Fibroblast of lung (primary cell): ENCODE measurements at places on chromosomes 7 and 10. TPM values are rescaled to one million over a fixed set of nuclear protein-coding genes. Genes with fewer than 3 reads are reported as not detected.

MMP21 gene
- 0.05 TPM in 1 of 2 replicates, not detected in the other for polyA plus RNA-seq

SCIN gene
- polyA plus RNA-seq: 0.02 and 0.08 TPM in 2 replicates

GRK5 gene
- 26.9 and 90.3 TPM in 2 replicates for polyA plus RNA-seq

DNA sequence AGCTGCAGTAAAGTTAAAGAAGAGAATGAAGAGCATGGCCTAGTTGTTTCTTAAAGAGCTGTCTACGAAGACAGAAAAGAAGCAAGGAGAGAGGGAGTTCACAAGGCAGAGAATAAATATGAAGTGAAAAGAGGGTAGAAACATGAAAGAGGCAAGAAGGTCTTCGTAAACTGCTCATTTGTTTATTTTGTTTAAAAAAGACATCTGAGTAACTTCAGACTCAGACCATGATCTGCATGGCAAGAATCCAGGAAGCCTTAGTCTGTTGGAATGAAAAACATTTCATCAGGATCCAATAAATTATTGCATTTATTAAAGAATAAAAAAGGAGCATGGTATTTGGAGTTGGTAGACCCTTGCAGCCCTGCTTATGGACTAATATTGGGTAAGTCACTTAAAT is 151.1 kb downstream of the SEM1 start:
- H3K4me3 ChIP-seq: no peak overlapping the region
- no peaks in the 10 kb centered on the region for H3K36me3 ChIP-seq
- no peaks in the 10 kb centered on the region for H3K4me1 ChIP-seq

GBX1 gene
- not detected in 2 replicates for polyA plus RNA-seq

DNA sequence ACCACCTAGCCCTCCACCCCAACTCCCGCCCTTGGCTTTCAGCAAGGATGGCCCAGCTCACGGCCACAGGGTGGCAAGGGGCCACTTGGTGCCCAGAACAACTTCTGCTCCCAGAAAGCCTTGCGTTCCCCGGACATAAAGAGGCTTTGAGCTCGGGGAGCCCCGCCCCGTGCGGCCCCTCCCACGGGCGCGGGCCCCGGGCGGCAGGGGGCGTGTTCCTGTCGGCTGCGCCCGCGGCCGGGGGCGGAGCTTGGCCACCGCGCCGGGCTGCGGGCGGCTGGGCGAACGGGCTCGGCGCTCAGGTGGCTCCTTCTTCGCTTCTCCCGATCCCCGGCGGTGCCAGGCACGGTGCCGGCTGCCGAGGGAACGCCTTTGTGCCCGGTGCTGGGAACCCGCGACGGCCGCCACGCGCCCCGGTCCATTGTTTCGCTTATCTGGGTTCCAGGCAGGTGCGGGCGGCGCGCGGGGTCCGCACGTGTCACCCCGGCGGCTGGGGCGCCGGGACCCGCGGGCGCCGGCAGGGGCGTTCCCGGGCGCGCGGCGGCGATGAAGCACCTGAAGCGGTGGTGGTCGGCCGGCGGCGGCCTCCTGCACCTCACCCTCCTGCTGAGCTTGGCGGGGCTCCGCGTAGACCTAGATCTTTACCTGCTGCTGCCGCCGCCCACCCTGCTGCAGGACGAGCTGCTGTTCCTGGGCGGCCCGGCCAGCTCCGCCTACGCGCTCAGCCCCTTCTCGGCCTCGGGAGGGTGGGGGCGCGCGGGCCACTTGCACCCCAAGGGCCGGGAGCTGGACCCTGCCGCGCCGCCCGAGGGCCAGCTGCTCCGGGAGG is at the start of gene NFE2L3:
Gene NFE2L3, plus strand, starts transcription at position 246 of the 829 bp plus-strand sequence. Its CDS starts 301 bp downstream, at position 547.
- H3K4me1 ChIP-seq: peaks cover 7% of the 10 kb centered on the region
- H3K27ac ChIP-seq: no peak within 1 kb of the TSS
- peak within 1 kb of the TSS; percentile 48 for H3K4me3 ChIP-seq
- peak; percentile 64 for DNase-seq
- no peaks in the 10 kb centered on the region for H3K36me3 ChIP-seq

GRCh38 chr7:134365341-134366054 is 48.8 kb upstream of the SLC35B4 start:
- H3K4me1 ChIP-seq: no peaks in the 10 kb centered on the region
- DNase-seq: peak; percentile 60
- no peaks in the 10 kb centered on the region for H3K27me3 ChIP-seq
- H3K27ac ChIP-seq: peak overlapping the region; percentile 30

DNA sequence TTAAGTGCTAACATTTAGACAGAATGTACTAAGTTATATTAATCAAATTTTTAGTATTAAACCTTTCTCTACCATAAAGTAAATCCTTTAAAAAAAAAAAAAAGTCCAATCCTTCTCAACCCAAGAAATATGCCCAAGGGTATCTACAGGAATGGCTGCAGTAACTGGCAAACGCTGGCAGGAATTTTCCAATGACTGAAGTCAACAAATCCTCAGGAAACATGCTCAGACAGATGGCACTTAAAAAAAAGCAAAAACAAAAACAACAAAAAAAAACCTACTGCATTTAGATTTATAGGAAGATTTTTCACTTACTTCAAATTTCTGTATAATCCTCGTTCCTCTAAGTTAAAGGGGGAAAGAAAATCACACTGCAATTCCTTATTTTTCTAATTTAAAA is 666 bp downstream of the SVIL start:
- no peak overlapping the region for H3K27ac ChIP-seq
- H3K4me1 ChIP-seq: peaks cover 15% of the 10 kb centered on the region
- H3K27me3 ChIP-seq: no peaks in the 10 kb centered on the region
- no peak for DNase-seq
- no peak overlapping the region for H3K4me3 ChIP-seq

ZNF467 gene
- polyA plus RNA-seq: 0.15 and 0.89 TPM in 2 replicates

CUTC gene
- polyA plus RNA-seq: 16.7 and 19.4 TPM in 2 replicates

DNA sequence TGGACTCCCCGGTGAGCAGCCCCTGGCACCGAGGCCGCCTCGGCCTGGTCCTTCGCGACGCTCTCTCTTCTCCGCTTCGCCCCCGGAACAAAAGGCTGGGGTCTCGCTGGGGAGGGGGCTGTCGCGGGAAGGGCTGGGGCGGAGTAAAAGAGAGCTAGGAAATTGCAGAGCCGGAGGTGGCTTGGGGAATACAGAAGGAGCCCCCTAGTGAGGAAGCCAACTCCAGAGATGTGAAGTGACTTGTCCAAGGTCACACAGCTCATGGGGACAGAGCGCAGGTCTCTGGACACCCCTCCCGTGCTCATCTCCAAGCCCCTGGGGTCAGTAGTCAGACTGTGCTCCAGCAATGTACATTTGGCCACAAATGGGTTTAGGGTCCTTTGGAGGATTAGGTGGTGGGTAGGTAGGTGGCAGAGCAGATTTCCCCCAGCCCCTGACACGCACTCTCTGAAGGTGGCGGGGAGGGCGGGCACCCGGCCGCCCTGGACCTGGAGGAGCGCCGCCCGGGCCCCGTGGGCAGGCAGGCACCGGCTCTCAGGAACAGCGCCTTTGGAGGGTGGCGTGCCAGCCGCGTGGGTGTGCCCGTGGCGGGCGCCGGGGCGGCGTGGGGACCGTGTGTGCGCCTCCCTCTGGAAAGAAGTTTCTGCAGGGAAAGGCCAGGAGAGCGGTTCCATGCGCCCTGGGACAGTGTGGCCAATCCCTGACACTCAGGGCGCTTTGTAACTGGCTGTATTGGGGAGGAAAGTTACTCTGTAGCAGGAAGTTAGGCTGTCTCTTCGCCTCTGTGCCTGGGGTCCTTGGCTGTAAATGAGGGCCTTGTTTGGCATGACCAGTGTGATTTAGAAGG is 910 bp downstream of the WIPF3 start:
- H3K36me3 ChIP-seq: no peaks in the 10 kb centered on the region
- no peak for DNase-seq
- H3K27ac ChIP-seq: no peak overlapping the region

FFAR4 gene
- not detected in 2 replicates for polyA plus RNA-seq

DNA sequence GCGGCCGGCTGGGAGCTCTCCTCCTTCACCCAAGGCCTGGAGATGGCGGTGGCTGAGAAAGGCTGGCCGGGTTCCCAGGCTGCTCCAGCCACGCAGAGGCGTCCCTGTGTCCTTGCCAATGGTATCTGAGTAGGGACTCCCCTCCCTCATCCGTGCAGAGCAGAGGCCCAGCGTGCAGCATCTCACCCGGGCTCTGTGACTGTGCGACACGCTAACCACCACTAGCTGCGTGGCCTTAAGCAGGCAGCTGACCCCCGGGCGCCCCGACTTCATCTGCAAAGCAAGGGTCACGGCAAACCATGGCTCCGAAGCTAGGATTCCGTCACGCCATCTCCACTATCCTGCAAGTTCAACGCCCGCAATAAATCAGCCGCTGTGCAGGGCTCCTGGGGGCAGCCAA is 47.2 kb upstream of the TNRC18 start:
- no peak overlapping the region for H3K27ac ChIP-seq
- no peak for DNase-seq
- H3K4me1 ChIP-seq: peaks cover 2% of the 10 kb centered on the region
- H3K36me3 ChIP-seq: no peaks in the 10 kb centered on the region
- H3K4me3 ChIP-seq: no peak overlapping the region
- no peaks in the 10 kb centered on the region for H3K27me3 ChIP-seq

GRCh38 chr10:5404208-5405041 is at the start of gene TUBAL3:
TUBAL3 (minus strand) TSS chr10:5404828; CDS start chr10:5404792, 36 bp downstream.
- DNase-seq: no peak
- H3K27ac ChIP-seq: no peak within 1 kb of the TSS
- no peaks in the 10 kb centered on the region for H3K36me3 ChIP-seq
- no peaks in the 10 kb centered on the region for H3K27me3 ChIP-seq
- H3K4me1 ChIP-seq: no peaks in the 10 kb centered on the region

GRCh38 chr7:7718492-7718891 is at the start of gene RPA3:
RPA3 (minus strand) TSS chr7:7718607; CDS start chr7:7640418, 78,189 bp downstream.
- no peak within 1 kb of the TSS for H3K27ac ChIP-seq
- DNase-seq: no peak
- H3K27me3 ChIP-seq: no peaks in the 10 kb centered on the region
- H3K4me1 ChIP-seq: peaks cover 5% of the 10 kb centered on the region
- H3K4me3 ChIP-seq: no peak within 1 kb of the TSS

GRCh38 chr7:149020483-149020882 is 7.8 kb downstream of the PDIA4 start:
- H3K27me3 ChIP-seq: no peaks in the 10 kb centered on the region
- H3K4me3 ChIP-seq: no peak overlapping the region
- H3K4me1 ChIP-seq: no peaks in the 10 kb centered on the region
- H3K27ac ChIP-seq: no peak overlapping the region

LRIT1 gene
- not detected in 2 replicates for polyA plus RNA-seq

- no peak for DNase-seq
- peaks cover 2% of the 10 kb centered on the region for H3K27me3 ChIP-seq
- no peaks in the 10 kb centered on the region for H3K36me3 ChIP-seq
- H3K4me1 ChIP-seq: no peaks in the 10 kb centered on the region
Observed at GRCh38 chr7:87129848-87130247, 22.4 kb upstream of the DMTF1 start.

GRCh38 chr10:48684792-48685623 is at the start of gene WDFY4:
WDFY4 (plus strand) TSS chr10:48684873; CDS start chr10:48709733, 24,860 bp downstream.
- DNase-seq: no peak
- no peaks in the 10 kb centered on the region for H3K36me3 ChIP-seq
- peaks cover 3% of the 10 kb centered on the region for H3K27me3 ChIP-seq
- no peak within 1 kb of the TSS for H3K4me3 ChIP-seq
